ENCODE measurements at places on chromosomes 2 and 18. TPM values are rescaled to one million over a fixed set of nuclear protein-coding genes. Genes with fewer than 3 reads are reported as not detected.

Gene PSMA8
- not detected for polyA plus RNA-seq

GRCh38 chr18:32889615-32890593 is 117.1 kb upstream of the KLHL14 start:
- H3K27me3 ChIP-seq: no peaks in the 10 kb centered on the region
- no peak overlapping the region for H3K4me3 ChIP-seq
- no peaks in the 10 kb centered on the region for H3K4me1 ChIP-seq

Gene TCF23
- 0.05 TPM for polyA plus RNA-seq

DNA sequence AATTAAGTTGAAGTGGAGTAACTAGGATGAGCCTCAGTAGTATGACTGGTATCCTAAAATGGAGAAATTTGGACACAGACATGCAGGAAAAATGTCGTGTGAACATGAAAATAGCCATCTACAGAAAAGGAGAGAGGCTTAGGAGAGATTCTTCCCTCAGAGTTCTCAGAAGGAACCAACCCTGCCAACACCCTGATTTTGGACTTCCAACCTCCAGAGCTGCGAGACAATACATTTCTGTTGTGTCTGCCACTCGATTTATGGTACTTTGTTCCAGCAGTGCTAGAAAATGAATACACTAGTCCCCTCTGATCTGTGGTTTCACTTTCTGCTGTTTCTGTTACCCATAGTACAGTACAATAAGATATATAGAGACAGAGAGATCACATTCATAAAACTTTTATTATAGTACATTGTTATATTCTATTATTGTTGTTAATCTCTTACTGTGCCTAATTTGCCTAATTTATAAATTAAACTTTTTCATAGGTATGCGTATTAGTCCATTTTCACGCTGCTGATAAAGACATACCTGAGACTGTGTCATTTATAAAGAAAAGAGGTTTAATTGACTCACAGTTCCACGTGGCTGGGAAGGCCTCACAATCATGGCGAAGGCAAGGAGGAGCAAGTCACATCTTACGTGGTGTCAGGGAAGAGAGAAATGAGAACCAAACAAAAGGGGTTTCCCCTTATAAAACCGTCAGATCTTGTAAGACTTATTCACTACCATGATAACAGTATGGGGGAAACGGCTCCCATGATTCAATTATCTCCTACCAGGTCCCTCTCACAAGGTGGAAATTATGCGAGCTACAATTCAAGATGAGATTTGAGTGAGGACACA is 41.3 kb downstream of the PLEKHA3 start:
- H3K4me1 ChIP-seq: no peaks in the 10 kb centered on the region
- no peak overlapping the region for H3K27ac ChIP-seq

DNA sequence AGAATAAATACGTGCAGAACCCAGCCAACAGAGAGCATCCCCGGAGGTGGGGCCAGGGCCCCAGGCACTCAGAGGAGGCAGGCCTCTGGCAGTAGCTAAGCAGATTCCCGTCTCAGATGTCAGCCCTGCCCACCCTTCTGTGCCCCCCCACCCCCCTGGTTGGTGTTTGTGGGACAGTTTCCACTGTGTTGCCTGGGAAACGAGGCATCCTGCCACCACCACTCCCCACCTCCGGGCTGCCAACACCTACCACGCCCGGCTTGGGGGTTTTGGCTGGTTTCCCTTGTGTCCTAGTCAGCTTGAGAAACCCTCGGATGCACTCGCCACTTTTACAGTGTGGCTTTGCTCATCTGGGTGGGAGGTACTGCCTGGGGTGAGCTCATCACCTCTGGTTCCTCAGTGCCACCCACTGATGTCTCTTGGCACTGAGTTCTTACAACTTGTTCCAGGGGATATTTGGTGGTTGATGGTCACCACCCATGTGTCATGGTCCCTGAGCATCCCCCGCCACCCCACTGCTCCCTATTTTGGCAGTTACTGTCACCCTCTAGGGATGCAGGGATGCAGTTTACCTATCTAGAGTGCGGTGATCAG is 72.4 kb upstream of the YWHAQ start:
- H3K4me1 ChIP-seq: no peaks in the 10 kb centered on the region
- DNase-seq: peak; percentile 44
- no peaks in the 10 kb centered on the region for H3K27me3 ChIP-seq

GRCh38 chr18:38884050-38884449 is 1318.5 kb upstream of the CELF4 start:
- DNase-seq: no peak
- no peaks in the 10 kb centered on the region for H3K4me1 ChIP-seq
- H3K36me3 ChIP-seq: no peaks in the 10 kb centered on the region
- H3K4me3 ChIP-seq: no peak overlapping the region
- no peak overlapping the region for H3K27ac ChIP-seq

Gene ALK
- polyA plus RNA-seq: not detected

- DNase-seq: no peak
- no peaks in the 10 kb centered on the region for H3K4me1 ChIP-seq
- peaks cover 36% of the 10 kb centered on the region for H3K27me3 ChIP-seq
- H3K4me3 ChIP-seq: no peak overlapping the region
- H3K36me3 ChIP-seq: no peaks in the 10 kb centered on the region
These were observed 12.7 kb downstream of the SALL3 start for GRCh38 chr18:78992041-78993011.

Gene FAM210A
- polyA plus RNA-seq: 45.8 TPM

- H3K27me3 ChIP-seq: no peaks in the 10 kb centered on the region
- DNase-seq: no peak
- no peaks in the 10 kb centered on the region for H3K4me1 ChIP-seq
- no peak overlapping the region for H3K4me3 ChIP-seq
These were observed 91.5 kb downstream of the EIPR1 start for GRCh38 chr2:3285901-3286645.

DNA sequence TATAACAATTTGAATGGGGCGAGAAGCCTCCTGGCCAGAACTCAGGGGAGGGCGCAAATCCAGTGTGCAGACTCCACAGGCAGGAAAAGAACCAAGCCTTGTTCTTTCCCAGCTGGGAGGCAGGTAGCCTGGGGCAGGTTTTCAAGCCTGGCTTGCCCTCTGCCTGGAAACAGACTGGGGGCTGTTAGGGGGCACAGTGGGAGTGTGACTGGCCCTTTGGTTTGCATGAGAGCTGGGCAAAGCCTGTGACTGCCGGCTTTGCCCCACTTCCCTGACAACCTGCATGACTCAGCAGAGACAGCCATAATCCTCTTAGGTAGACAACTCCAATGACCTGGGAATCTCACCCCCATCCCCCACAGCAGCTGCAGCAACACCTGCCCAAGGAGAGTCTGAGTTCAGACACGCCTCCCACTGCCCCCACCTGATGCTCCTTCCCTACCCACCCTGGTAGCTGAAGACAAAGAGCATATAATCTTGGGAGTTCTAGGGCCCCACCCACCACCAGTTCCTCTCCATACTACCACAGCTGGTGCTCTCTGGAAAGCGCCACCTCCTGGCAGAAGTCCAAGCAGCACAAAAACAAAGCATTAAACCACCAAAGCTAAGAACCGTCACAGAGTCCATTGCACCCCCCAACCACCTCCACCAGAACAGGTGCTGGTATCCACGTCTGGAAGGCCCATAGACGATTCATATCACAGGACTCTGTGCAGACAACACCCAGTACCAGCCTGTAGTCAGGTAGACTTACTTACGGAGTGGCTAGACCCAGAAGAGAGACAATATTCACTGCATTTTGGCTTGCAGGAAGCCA is 402.5 kb downstream of the STK39 start:
- no peak overlapping the region for H3K4me3 ChIP-seq
- no peaks in the 10 kb centered on the region for H3K4me1 ChIP-seq
- H3K36me3 ChIP-seq: no peaks in the 10 kb centered on the region
- no peaks in the 10 kb centered on the region for H3K27me3 ChIP-seq
